ENCODE measurements at places on chromosomes 4 and X.

DNA sequence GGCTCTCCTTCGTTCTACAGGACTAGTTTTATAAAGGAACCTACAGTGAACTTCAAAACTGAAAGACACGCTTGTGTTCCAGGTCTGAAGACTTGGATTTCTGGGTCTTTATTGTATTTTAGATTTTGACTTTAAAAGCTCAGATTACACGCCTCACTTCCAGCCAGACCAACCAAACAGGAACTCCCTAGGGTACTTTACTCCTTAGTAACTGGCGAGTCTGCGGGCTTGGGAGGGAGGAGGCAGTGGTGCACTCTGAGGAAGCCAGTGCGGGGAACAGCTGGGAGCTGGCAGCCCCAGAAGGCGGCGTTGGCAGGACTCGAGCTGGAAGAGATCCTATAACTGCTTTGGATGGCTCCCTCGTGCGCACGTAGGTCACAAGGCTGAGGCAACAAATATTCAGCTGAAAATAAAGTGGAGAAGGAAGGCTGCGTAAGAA lies 391 bp upstream of the PHKA1 start:
- peak; percentile 2 for DNase-seq

GRCh38 chrX:154097003-154097588 lies 421 bp downstream of the MECP2 start:
- DNase-seq = peak; percentile 69

DNA sequence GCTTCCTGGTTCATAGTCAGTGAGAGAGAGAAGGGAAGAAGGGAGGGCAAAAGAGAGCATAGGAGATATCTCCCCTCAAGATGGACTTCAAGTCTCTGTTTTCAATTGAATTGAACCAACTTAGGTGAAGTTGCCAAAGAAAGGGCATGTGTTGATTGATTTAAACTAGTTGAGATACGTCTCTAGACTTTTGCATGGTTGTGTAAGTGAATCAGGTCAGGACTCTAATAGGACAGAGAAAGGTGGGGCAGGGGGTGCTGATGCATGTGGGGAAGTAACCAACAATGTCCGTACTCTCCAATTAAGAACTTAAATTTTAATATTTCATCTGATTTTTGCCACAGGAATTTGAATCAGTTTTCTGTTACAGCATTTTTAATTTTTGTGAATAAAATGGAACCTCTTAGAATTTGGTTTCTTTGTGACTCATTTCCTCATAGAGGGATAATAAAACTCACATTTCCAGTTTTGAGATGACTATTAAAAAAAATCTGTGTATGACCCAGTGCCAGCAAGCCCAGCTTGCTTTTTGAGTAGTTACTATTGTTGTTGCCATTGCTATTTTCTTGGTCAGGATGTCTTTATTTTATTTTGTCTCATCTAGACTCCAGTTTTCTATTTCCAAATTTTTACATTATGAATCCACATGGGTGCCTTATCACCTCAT lies 37.3 kb downstream of the SLIT2 start:
- no peak for DNase-seq

- DNase-seq = peak; percentile 78
Observed at GRCh38 chr4:37892641-37893040, 1.8 kb downstream of the TBC1D1 start.

- no peak for DNase-seq
Observed at GRCh38 chr4:6941796-6942195, 32.2 kb downstream of the TBC1D14 start.

DNA sequence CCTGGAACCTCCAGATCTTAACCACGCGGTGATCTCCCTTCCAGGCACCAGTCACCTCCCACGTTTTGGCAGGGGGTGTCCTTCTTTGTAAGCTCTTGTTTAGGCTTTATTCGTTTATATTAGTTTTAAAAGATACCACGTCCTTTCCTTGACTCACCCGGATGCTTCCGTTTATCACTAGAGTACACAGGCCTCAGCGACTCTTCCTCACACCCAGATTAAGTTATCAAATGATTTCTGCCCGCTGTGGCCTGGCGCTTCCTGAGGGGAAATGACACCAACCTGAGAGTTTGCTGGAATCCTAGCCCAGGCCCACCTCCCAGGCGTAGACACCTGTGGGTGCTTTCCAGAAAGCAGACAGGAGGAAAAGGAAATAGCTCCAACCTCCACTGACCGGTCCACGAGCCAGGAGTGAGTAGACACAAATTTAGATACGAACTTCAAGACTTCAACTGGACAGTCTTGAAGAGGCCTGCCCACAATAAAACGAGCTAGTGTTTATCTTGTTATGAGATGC lies 756 bp upstream of the ADAMTS3 start:
- DNase-seq = no peak

- DNase-seq = no peak
Observed at GRCh38 chrX:68717663-68718442, 70.4 kb downstream of the STARD8 start.

DNA sequence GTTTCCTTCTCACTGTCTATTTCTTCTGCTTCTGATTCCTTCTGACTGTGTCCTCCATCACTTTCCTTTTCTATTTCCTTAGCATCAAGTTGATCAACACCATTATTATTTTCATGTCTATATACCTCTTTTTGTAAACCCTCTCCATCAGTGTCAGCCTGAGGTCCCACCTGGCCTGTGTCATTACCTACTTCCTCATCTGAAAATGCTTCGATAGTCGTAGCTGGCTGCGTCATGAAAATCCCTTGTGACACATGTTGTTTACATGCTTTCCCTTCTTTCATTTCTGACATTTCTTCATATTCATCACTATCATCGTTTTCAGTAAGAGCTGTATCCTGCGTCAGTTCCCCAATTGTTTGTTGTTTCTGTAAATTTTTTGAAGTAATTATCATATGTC lies 39.6 kb downstream of the RPGR start:
- no peak for DNase-seq

DNA sequence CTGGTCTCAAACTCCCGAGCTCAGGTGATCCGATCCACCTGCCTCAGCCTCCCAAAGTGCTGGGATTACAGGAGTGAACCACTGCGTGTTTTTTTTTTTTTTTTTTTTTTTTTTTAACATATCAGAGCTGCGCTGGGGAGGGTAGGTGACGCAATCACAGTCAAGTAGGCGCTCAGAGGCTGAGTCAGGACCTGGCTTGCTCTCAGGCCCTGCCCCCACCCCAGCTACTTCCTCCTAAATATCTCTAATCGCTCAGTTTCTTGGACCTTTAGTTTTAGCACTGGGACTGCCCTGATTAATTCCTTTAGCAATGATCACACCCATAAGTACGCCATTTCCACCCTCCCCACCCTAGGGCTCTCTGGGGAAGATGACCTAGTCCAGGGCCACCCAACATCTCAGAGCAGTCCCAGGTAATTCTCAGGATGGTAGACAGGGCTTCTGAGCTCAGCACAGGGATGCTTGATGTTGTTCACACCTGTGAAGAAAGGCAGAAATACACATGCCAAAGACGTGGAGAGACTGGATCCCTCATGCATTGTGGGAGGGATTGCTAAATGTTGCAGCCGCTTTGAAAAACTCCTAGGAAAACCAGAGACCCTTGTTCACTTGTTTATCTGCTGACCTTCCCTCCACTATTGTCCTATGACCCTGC lies 50.2 kb downstream of the DDX3X start:
- DNase-seq = peak; percentile 74

DNA sequence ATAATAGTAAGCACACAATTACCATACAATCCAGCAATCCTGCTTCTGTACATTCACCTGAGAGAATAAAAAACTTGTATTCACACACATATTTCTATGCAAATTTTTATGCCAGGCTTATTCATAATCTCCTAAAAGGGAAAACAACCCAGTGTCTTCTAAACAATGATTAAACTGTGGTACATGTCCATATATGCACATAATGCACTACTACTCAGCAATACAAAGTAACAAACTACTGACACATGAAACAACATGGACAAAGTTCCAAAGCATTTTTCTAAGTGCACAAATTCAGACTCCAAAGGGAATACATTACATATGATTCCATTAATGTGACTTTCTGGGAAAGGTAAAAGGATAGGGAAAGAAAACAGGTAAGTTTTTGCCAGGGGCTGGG lies 18.0 kb upstream of the FMR1 start:
- no peak for DNase-seq

DNA sequence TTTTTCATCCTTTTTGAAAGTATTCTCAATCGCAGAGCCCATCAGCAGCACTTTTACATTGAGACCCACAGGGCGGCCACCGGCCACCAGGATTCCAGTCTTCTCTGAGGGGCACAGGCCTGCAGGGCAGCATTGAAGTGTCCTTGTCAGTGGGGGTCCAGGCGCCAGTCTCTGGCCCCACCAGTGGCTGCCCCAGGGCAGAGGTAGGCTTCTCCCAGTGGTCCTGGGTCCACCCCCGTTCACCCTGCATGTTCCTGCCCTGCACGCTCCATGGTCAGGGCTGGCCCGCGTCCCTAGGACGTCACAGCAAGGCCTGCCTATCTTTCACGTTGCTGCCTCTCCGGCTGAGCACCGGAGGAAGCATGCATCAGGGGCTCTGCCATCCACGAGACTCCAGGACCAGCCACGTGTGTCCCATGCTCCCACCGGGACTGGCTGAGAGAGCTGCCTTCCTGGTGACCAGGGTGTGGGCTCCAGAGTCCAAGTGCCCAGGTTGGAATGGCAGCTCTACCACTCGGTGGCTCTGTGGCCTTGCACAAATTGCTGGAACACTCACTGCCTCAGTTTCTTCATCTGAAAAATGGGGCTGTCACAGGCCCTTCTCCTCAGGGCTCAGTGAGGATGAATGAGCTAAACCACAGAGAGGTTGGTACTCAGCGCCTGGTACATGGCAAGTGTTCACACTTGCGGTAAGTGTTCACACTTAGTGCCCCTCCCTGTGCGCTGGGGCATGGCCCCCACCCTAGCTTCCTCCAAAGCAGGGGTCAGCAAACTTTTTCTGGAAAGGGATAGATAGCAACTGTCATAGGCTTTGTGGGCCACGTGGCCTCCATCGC lies 30.7 kb upstream of the JAKMIP1 start:
- no peak for DNase-seq

GRCh38 chrX:113959912-113960626 lies 623.8 kb upstream of the HTR2C start:
- no peak for DNase-seq

DNA sequence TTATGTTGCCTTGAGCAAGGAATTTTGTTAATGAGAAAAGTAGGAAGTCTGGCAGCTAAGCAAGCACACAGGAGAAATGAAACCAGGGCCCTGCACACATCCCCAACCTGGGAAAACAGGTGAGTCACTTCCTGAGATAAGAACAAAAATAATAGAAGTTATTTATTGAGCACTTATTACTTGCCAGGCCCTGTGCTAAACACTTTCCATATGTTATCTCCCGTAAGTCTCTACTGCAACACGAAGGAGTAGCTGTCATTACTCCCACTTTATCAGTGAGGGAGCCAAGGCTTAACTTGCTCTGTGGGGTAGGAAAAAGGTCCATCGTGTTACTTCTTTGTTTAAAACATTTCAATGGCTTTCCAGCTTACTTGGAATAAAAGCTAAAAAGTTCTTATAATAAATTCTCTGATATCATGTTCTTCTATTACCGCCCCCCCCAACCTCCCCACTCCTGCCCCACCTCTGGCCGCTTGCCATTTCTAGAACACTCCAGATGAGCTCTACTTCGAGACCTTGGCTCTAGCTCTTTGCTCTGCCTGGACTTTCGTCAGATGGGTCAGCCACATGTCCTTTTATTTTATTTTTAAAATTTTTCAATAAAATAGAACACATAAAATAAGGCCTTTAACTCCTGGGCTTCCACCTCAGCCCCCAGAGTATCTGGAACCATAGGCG lies 36.3 kb upstream of the PLAC8 start:
- DNase-seq = no peak

DNA sequence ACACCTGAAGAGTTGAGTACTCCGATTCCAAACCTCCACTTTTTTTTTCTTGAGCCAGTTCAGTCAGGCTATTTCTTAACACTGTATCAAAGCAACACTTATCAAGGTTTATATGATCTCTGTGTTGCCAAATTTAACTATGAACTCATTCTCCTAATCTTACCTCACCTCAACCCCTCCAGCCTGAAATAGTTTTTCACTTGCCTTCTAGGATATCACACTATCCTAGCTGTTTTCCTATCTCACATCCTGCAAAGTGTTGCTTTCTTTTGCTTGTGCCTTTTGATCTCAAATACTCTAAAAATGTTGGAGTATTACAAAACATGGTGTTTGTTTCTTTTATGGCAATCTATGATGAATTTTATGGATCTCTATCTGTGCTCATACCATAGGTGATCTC lies 415.0 kb downstream of the CFAP47 start:
- no peak for DNase-seq

GRCh38 chrX:13750204-13750603 lies 15.7 kb downstream of the OFD1 start:
- DNase-seq = no peak

GRCh38 chr4:80948141-80948540 lies 82.4 kb upstream of the BMP3 start:
- DNase-seq = no peak
